ENCODE measurements at places on chromosomes 1 and 21. TPM values are rescaled to one million over a fixed set of nuclear protein-coding genes. Genes with fewer than 3 reads are reported as not detected.
A peak's percentile ranks its signal among the peaks of the same experiment; 100 is the strongest.

GRCh38 chr1:76170084-76170483 is 95.5 kb downstream of the ST6GALNAC3 start:
- DNase-seq = no peak

DNA sequence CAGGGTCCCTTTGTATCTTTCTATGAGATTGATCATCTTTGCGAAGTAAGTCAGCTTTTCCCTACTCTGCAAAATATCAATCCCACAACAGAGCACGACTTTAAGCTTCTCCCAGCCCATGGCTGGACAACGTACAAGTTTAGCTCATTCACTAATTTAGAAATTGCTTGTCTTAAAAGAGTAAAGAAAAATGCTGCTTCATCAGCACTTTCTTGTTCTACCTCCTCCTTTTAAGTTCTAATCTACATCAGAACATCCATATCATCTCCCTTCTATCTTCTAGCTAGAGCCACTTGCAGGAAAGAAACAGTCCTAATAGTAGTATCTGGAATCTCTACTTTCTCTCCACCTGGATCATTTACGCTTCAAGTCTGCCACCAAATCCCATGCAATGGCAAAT is 441.2 kb upstream of the ESRRG start:
- DNase-seq = no peak

GRCh38 chr21:40099809-40100208 is 232.6 kb downstream of the PCP4 start:
- no peak for DNase-seq

- no peak for DNase-seq
Measured at GRCh38 chr1:57345916-57346315, 77.9 kb downstream of the DAB1 start.

DNA sequence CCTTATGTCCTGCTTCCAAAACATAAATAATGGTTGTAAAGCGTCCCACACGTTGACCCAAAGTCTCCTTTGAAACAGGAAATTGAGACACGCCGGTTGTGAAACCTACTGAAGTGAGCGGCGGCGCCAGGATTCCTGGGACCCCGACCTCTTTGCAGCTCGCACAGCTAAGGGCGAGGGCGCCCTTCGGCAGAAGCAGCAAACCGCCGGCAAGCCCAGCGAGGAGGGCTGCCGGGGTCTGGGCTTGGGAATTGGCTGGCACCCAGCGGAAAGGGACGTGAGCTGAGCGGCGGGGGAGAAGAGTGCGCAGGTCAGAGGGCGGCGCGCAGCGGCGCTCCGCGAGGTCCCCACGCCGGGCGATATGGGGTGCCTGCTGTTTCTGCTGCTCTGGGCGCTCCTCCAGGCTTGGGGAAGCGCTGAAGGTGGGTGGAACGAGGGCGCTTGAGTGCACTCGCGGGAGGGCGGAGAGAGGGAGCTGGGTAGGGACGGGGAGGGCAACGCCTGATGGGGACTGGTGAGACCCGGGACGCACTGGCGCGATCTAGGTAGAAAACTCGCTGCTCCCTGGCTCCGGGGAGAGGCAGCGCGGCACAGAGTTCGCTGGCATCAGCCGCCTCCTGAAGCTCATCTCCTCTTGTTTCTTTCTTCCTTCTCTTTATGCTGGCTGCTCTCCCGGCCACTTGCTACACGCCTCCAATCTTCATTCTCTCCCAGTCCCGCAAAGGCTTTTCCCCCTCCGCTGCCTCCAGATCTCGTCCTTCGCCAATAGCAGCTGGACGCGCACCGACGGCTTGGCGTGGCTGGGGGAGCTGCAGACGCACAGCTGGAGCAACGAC is at the start of gene CD1D:
CD1D (plus strand) TSS at position 155 of the 836 bp plus-strand sequence; CDS start at position 362, 207 bp downstream.
- DNase-seq = peak; percentile 13

Gene COP1
- 26.7 TPM for total RNA-seq

DNA sequence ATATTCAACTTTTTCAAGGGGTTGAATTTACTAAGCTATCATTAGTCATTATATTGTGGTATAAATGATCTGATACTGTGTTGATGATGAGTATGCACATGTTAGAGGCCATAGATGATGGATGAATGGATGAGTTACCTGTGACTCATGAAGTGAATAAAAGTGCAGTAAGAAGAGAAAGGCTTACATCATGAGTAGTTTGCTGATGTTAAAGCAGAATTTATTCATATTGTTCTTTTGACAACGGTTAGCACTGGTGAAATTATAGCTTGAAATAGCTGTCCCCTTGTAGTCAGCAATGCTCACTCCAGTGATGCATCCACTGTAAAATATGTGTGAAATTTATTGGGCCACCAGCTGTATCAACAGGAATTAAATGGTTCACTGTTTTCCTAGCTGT is 541.0 kb upstream of the ZRANB2 start:
- DNase-seq = no peak

- no peak for DNase-seq
Measured at GRCh38 chr1:33284049-33284448, 27.8 kb downstream of the ZNF362 start.

- no peak for DNase-seq
Measured at GRCh38 chr1:90220496-90220895, 225.6 kb downstream of the ZNF326 start.

Gene MTARC2
- total RNA-seq = 2.4 TPM

DNA sequence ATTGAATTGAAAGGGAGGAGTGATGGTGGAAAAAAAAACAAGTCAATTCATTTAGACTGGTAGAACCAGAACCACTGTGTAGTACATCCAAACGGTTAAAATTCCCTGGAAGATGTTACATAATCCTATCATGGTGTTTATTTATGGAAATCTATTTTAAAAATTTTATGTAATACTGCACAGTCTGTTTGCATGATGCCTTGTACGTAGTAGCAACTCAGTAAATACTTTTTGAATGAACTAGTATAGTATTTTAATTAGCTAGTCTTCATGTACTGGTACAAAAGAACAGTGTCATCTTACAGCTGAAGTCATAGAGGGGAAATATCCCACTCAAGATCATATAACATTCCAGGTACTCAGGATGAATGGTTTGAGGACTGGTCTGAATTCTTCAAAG is 27.0 kb upstream of the IER5 start:
- DNase-seq = no peak

Gene TMEM234
- 14.9 TPM for total RNA-seq

DNA sequence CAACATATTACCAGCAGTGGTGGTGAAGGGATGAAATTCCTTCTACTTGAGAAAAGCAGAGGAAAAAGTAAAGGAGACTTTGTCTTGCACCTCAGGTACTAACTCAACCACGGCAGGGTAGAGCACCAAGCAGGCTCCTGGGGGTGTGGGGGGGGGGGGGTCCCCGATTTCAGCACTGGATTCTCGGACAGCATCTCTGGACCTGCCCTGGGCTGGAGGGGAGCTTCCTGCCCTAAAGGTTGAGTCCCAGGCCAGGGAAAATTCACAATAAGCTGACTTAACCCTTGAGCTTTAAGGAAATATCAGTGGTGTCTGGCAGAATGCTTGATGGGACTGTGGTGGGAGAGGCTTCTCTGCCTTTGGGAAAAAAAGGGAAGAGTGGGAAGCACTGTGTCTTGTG is 233.2 kb upstream of the CXADR start:
- no peak for DNase-seq

- no peak for DNase-seq
Measured at GRCh38 chr1:6918186-6918924, 133.1 kb downstream of the CAMTA1 start.

DNA sequence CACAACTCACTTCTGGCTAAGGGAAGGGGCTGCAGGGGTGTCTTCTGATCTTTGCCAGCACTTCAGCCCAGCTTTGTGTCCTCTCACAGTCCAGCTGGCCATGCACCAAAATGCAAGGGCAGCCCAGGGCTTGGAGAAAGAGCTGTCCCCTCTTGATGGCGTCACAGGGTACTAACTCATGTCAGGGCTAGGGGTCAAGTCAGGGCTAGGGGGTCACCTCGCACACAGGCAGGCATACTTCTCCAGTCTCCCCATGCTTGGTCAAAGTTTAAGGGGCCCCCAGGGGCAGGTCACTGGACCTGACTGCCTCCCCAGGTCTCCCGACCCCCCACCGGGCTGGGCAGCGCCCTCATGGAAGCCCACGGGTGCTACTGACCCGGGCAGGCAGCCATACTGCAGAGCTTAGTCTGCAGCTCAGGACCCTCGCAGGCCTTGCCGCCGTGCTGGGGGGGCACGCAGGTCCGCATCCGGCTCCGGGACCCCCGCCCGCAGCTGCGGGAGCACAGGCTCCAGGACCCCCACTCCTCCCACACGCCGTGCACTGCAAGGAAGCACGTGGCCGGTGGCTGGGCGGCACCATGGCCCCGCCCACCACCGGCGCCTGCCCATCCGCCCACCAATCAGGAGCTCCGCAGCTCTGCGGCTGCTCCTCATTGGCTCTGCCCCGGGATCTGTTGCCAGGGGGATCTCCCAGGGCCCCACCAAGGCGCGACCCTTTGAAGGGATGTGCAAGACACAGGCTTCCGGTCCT is 21.5 kb downstream of the ADGRB2 start:
- no peak for DNase-seq

GRCh38 chr1:167849666-167850065 is 64.3 kb downstream of the ADCY10 start:
- no peak for DNase-seq

DNA sequence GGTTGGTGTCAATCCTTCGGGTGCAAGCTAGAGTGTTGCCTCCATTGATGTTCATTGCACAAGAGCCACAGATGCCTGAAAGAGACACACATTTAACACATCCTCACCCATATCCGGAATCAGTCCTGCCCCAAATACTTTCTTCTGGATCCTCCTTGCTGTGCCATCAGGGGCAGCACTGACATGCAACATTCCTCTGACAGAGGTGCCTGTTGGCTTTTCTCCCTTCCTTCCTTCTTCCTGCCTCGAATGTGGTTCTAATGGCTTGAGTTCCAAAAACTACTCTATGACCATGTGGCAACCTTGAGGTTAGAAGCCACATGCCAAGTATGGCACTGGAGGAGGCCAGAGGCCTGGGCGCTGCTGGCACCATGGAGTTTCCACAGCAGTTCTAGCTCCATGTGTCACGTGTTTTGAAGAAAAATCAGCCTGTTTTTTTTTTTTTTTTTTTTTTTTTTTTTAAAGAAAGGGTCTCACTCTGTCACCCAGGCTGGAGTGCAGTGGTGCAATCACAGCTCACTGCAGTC is 17.0 kb upstream of the ATP13A2 start:
- no peak for DNase-seq

DNA sequence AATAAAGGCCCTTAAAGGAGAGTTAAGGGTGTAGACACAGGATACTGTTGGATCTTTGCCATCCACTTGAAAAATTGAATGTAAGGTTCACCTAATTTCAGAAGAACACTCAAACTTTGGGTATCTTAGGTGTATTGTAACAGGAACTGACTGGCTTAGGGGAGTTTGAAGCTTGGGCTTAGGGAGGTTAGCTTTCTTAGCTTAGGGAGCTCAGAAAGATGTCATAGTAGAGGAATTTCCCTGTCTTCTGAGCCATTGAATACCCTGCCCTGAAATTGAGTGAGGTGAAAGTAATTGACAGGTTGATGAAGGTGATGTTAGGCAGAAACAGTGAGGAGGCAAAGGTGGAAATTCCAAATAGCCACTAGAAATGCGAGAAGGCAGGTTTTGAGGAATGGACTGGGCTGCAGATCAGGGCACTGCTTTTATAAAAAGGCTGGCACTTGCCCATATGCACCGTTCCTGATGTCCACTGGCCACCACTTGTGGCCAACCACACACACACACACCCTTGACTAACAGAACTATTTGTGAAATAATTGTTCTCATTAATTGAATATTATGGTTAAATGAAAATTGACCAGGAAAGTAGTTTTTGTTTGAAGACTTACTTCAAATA is 16.5 kb downstream of the BACH1 start:
- no peak for DNase-seq

- DNase-seq = no peak
Measured at GRCh38 chr1:163197022-163197421, 5.7 kb downstream of the RGS5 start.
